ENCODE measurements at places on chromosomes 7 and 10.
A peak's percentile ranks its signal among the peaks of the same experiment; 100 is the strongest.

DNA sequence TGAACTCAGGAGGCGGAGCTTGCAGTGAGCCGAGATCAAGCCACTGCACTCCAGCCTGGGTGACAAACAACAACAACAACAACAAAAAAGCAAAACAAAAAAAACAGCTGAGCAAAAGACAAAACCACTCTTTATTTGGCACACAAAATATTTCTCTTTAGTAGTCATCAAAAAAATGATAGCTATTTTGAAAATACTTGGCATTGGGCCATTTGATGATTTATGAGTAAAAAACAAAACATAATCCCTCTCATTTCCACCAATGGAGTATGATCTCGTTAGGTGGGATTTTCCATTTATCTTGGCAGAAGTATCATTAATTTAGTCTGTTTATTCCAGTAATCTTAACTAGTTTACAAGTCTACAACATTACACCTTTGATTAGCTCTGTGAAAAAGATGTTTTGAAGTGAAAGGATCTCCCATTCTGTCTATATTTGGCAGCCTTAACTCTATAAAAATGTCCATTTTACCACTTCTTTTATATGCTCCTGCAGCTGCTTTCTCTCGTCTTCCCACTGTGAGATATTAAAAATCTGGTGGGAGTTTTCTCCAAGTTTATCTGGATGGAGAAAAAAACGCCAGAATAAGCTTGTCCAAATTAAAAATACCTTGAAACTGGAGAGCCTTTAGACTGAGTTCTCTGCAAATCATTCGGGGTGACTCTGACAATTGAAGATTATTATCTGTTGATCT lies 58.8 kb upstream of the AGMO start:
- no peak for DNase-seq

GRCh38 chr7:88927-89231 lies 103.5 kb upstream of the FAM20C start:
- no peak for DNase-seq

GRCh38 chr7:22896917-22897316 lies 74.3 kb upstream of the TOMM7 start:
- peak; percentile 32 for DNase-seq

GRCh38 chr10:17599089-17599488 lies 18.1 kb downstream of the HACD1 start:
- DNase-seq = no peak

DNA sequence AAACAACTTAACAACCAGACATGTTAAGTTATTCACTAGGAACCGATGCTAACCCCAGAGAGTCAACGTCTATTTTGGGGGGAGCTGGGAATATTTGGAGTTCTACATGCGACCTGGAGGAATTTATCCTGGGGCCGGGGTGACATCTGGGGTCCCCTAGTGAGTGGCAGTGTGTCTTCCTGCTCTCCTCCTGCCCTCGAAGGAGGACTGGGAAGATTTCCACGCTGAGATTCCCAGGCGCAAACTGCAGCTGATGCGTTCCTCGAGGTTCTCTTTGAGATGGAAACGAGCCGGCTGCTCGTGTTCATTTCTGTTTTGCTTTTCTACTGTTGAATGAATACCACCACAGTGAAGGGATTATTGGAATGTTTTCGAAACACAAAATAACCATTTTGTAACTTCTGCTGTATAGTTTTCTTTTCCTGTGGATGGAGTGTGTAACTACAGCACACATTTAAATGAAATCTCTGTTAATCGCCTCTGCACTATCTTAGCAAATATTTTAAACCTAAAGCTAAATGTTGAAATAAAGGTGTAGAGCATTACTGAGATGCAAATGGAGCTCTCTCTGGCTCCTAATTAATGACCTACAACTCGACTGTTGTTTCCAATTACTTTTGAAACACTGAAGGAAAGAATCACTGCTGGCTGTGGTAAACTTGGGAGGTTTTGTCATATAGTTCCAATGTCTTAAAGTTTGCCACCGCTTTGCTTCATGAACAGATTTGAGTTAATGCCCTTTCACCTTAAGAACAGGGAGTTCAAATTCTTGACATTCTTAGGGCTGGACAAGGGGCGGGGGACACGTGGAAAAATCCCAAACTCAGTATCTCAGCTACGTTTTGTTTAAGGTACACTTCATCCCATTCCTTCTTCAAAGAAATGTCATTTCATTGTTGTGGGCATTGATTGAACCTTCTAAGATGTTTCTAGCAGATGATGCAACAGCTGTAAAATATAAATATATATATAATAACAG lies 21.1 kb downstream of the GATA3 start:
- no peak for DNase-seq

DNA sequence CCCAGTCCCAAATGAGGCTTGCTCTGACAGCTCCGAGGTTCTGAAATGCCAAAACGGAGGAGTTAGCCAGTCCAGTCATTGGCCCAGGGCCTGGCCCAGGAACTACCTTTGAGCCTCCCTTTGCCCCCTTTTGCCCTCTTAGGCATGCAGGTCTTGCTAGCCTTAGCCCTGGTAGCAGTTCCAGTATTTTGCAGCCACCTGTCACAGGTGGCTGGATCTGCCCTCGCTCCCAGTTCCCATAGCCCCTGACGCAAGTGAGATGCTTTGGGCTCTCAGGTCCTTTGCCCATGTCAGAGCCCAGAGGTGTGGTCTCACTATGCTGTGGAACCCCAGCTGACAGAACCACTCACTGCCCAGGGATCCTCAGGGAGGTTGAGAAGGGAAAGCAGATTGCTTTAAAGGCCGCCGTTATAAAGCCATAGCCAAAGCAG lies 42.0 kb downstream of the GPRIN2 start:
- peak; percentile 4 for DNase-seq

GRCh38 chr10:49733866-49734265 lies 28.3 kb downstream of the OGDHL start:
- no peak for DNase-seq

DNA sequence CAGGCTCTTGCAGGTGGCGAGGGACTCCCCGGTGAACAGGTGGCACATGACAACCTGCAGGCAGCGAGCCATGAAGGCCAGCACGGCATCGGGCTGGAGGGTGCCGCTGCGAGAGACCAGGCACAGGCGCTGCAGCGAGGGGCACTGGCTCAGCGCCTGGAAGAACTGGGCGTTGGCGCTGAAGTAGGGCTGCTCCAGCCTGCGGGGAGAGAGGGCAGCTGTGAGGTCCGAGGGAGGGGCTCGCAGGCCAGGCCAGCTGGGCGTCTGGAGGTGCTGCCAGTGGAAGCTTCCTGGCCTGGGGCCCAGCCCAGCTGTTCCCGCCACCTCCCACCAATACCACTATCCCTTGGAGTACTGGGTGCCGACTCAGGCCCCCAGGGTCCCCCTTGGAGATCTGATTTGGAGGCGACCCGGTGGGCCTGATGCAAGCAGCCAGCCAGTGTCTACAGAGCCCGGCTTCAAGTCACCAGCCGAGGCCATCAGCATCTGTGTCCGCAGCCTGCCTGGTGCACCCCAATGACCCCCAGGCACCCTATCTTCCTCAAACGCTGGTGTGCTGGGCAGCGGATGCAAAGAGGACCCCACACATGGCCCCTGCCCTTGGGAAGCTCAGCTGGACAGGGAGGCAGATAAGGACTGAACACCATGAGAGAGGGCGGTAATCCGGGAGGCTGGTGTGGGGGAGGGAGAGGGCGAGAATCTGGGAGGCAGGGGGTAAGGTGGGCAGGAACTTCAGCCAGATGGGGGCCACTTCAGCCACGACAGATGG lies 67.8 kb upstream of the TNRC18 start:
- DNase-seq = no peak

GRCh38 chr7:83466956-83467355 lies 182.0 kb downstream of the SEMA3E start:
- DNase-seq = no peak

- DNase-seq = no peak
Measured at GRCh38 chr7:14000247-14000646, 10.8 kb upstream of the ETV1 start.

DNA sequence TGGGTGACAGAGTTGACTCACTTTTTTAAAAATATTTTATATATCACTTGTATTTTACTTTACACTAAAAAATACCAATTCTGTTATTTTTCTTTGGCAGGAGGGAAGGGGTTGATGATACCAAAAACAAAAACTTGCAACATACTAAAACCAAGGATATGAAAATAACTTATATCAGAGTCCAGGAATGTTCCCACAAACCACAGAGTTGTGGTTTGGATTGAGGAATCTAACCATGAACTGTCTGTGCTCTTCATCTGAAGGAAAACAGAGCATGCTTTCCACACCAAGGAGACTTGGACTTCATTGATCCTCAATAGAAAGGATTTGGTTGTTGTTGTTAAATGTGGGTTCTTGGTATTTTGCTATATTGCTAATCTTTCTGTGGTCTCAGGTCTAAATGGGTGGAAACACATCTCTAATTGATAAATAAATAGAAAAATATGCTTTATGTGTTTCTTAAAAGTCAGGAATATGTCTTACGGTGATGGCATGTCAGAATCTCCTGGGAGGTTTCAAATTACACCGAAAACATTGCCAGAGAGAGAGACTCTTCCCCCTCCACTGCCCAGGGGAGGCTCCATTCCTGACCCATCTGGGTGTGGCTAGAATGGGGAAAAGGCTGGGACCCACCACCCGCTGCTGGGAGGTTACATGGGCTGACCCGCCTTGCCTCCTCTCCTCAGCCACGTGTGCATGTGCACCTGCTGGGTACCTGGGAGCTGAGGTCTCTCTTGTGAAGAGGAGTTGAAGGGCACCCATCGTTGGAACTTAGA lies 46.9 kb upstream of the STK17A start:
- no peak for DNase-seq

- DNase-seq = peak; percentile 34
Measured at GRCh38 chr7:16982640-16983350, 101.0 kb upstream of the AGR3 start.

GRCh38 chr7:128904381-128905197 lies 5.9 kb downstream of the KCP start:
- DNase-seq = no peak

DNA sequence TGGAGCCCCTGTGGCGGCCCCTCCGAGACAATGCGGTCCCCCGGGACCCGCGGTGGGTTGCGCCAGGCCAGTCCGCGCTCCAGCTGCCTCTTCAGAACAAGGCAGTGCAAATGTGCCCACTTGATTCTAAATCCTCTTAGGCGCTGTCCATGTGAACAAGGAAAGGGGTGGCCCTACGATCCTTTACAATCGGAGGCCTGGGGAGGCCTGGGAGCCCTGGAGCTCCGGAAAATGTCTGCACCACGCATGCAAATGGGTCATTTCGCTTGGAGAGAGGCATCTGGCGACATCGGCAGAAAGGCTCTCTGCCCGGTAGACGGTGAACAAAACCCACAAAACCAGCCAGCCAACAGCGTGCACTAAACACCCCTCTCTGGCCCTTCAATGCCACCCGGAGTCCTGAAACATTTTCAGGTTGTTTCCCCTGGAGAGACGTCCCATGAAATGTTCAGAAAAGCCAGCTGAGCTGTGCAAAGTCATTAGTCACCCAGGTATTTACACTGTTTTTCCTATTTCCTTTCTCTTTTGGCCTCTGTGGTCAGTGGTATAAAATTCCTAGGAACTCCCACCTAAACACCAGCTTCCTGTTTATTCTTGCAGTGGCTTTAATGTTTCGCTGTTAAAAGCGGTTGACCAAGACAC lies 102.8 kb upstream of the ZNF438 start:
- DNase-seq = peak; percentile 39

DNA sequence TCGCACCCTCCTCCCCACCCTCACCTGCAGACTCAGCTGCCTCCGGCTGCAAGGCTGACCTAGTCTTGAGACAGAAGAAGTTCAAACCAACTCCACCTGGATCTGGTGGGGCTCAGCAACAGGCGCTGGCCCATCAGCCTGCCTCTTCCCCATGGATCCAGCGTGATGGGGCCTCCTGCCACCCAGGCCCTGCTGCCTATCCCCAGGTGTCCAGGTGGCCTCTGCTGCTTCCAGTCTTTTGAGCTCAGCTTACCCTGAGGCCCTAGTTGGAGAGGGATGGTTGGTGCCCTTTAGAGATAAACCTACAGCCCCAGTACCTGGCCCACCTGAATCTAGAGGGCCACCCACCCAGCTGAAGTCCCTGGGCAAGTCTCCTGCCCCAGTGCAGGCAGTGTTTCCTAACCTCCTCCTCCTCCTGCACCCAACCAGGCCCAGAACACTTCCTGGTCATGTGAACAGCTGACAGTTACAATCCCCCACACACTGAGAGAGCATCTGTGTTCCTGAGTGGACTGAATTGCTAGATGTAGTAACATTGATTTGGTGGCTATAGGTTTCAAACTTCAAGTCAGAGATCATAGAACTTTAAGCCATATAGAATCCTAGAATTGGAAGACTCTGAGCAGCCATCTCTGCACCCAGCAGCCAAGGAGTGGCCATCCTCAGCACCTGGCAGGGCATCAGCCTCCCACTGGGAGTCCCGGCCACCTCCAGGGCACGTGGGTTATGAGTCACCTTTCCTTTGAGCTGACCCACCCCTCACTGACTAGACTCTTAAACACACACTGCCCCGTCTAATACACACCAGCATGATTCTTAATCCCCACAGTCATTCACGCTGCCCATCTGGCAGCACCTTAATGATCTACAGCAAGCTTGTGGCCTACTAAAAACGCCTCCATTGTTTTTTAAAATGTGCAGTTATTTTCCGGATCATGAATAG lies 51.9 kb downstream of the ALOX5 start:
- no peak for DNase-seq

DNA sequence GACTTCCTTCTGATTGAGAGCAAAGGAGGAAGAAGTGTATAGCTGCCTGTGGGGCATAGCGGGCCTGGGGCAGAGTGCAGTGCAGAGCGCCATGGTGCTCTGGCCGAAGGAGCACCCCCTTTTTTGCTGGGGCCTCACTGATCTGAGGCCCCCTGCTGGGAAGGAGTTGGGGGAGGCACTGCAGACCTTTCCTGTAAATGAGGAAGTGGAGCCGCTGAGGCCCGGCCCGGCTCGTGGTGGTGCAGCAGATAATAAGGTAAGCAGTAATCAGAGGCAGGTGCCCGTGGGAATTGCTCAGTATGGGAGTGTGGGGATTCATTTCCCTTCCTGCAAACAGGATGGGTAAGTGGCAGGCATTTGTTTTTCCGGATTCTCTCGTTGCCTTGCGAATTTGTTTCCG lies 373.7 kb upstream of the MKI67 start:
- no peak for DNase-seq

DNA sequence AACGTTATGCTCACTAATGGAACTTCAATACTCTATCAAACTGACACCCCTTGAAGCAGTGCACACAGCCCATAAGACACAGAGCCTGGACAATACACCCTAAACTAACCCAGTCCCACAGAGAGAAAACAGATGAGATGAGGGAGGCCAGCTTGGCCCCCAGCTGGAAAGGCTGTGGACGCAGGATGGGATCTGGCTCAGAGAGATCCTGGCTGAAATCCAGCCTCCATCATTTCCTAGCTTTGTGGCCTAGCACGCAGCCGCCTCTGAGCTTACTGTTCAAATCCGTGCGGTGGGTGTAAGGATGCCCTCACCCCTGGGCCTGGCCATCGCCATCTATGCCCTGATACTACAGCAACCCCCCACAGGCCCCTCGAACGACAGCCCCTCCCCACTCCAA lies 32.7 kb downstream of the SNX8 start:
- DNase-seq = no peak

GRCh38 chr10:97356918-97357317 lies 22.4 kb upstream of the FRAT2 start:
- DNase-seq = no peak
